GM13976 (cell line): ENCODE measurements at places on chromosomes 6 and 20.

- no peak for DNase-seq
These were observed 59.0 kb downstream of the COL21A1 start for GRCh38 chr6:56188429-56188828.

GRCh38 chr6:208938-209337 lies 83.3 kb upstream of the DUSP22 start:
- no peak for DNase-seq

GRCh38 chr6:119801056-119801455 lies 451.5 kb upstream of the MAN1A1 start:
- DNase-seq = no peak

GRCh38 chr20:51700809-51701285 lies 67.3 kb downstream of the ATP9A start:
- peak; percentile 54 for DNase-seq

DNA sequence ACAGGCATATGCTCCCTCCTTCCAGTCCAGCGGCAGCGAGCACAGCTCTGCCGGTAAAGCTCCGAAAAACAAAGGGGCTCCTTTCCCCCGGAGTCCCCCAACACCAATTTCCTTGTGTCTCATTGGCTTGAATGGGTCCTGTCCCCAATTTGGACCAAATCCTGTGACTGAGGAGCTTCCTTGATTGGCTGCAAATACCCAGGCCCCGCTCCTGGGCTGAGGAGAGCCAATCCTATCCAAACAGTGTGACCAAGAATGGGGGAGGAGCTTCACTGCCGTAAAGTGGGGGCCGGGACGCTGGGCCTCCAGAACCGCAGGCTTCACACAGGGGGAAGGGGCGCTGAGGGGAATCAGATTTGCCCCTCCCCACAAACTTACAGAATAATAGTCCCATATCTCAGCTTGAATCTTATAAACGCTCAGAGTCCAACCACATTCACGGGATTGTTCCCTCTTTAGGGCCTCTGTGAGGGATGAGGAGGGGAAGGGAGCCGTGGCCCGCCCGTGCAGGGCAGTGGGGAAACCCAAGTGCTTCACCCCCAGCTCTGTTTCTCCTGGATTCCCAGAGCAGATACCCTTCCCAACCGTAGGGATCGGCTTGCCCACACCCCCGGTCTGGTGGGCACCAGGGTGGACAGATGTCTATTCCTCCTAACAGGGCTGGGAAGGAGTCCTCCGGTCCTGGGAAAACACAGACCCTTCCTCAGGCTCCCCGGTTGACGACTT lies 141.0 kb upstream of the MLN start:
- no peak for DNase-seq

DNA sequence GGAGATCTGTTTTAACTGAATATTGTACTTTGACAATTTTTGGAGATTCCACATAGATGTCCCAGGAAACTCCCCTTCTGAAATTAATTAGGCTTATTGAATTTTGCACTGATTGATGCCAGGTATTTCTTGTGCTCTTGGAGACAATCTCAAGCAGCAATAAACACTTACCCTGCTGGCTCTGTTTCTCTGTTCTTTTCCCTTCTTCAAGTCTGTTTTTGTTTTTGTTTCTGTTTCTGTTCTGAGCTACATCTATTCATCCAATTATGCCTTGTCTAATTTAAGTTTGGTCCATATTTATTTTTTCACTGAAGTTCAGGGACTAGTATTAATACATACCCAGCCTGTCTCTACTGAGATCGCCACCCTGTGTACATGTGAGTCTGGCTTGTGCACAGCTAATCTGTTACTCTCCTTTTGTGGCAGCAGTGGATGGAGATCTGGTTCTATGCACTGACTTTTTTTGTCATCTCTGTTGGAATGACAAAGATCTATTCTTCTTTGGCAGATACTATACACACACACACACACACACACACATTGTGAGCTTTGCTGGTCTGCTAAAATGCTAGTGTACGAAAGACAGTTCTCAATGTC lies 51.9 kb downstream of the IL22RA2 start:
- no peak for DNase-seq

DNA sequence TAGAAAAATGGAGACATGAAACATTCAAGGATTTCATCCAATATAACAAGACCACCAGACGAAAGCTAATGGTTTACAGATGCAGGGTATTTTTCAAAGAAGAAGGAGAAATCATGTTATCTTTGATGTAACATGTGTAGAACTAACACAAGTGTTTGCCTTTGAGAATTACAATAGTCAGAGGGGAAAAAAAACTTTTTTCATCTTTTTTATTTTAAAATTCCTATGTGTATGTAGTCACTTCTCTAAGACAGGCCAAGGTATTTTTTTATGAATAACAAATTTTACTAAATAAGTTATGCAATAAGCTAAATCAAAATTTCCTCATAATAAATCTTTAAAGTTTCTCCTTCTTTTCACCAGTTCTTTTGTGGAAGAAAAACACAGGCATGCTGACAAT lies 161.4 kb downstream of the PDE7B start:
- no peak for DNase-seq

- DNase-seq = no peak
These were observed 98.2 kb upstream of the NAA20 start for GRCh38 chr20:19918965-19919329.

DNA sequence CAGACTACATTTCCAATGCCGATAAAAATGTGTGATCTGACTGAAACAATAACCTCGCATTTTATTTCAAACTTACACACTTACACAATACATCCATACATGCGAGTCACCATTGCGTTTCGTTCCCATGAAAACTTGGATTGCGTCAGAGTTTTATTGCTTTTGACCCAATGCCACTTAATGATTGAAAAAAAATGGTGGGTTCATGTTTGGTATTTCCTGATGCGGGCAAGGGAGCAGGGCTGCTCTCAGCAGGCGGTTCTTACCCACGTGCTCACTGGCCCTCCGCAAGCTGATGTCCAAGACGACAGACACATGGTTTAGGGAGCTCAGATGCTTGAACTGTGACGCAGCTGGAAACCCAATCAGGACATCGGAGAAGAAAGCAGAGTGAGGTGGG lies 281.0 kb upstream of the SULF2 start:
- no peak for DNase-seq

DNA sequence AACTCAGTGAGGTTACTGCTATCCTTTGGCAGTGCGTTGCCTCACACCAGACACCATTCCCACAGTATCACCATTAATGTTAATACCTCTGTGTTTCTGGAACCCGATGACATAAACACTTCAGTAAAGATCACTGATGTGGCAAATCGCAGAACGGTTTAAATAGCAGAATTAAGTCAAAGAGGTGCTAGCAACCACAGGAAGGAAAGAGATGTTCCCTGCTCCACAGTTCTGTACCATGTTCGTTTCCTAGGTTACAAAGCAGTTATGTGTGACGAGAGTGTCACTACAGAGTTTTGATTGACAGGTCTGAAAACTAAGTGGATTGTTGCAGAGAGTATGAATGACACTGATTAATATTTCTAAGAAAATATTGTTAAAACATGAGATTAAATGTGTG lies 272.3 kb downstream of the KHDRBS2 start:
- DNase-seq = no peak

DNA sequence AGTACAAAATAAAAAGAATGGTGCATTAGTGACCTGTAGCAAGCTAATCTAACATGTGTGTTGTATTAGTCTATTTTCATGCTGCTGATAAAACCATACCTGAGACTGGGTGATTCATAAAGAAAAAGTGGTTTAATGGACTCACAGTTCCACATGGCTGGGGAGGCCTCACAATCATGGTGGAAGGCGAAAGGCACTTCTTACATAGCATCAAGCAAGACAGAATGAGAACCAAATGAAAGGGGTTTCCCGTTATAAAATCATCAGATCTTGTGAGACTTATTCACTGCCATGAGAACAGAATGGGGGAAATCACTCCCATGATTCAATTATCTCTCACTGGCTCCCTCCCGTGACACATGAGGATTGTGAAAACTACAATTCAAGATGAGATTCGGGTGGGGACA lies 45.4 kb upstream of the AIG1 start:
- DNase-seq = no peak

- DNase-seq = peak; percentile 58
These were observed 38.5 kb downstream of the SOD2 start for GRCh38 chr6:159654483-159655098.

GRCh38 chr6:54255886-54256285 lies 52.4 kb upstream of the TINAG start:
- DNase-seq = no peak

GRCh38 chr6:88124925-88125557 lies 41.1 kb downstream of the CNR1 start:
- no peak for DNase-seq

GRCh38 chr6:166852451-166852975 lies 103.8 kb downstream of the RNASET2 start:
- DNase-seq = no peak

- no peak for DNase-seq
These were observed 34.2 kb downstream of the MYLIP start for GRCh38 chr6:16163066-16163465.

DNA sequence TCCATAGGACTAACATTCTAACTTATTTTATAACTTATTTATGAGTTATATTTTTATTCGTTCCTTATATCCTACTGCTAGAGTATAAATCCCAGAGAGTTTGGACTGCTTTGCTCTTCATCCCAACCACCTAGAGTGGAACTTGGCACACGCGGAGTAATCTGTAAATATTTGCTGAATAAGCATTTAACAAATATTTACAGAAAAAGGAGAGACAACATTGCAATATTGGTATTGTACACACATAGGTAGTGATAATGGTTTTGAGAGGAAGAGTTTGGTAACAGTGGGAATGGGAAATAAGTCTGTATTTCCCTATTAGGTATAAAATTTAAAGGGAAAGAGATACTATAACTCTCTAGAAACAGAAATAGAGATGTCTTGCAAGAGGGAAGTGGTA lies 634.8 kb upstream of the CITED2 start:
- no peak for DNase-seq

- DNase-seq = no peak
These were observed 136.4 kb upstream of the RREB1 start for GRCh38 chr6:6971369-6971768.

DNA sequence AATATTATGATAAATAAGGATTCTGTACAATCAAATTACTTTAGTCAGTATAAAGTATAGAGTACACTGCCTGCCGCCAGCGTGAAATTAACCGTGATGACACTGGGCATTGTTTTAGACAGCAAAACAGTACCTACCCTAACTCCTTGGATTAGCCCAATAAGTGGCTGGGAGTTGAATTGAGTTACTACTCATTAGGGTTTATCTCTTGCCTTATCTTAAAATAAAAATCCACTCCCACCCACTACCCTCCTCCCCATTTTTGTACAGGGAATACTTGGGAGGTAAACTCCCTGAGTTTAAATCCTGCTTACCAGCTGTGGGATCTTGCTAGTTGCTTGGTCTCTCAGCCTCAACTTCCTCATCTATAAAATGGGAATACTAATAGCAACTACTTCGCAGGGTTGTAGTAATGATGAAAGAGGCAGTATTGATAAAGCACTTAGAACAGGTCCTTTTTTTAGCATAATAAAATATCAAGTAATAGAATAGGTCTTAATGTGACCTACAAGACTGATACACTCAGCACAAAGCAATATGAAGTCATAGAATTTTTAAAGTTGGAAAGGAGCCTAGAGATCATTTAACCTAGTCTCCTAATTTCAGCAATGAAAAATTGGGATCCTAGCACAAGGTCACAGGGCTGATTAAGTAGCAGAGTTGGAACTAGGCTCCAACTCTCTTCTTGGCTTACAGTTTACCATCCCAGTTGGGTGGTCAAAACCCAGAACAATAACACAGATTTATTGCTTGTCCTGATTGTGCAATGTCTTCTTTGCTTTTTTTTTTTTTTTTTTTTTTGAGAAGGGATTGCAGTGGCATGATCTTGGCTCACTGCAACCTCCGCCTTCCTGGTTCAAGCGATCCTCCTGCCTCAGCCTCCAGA lies 23.8 kb downstream of the PHACTR2 start:
- DNase-seq = no peak

DNA sequence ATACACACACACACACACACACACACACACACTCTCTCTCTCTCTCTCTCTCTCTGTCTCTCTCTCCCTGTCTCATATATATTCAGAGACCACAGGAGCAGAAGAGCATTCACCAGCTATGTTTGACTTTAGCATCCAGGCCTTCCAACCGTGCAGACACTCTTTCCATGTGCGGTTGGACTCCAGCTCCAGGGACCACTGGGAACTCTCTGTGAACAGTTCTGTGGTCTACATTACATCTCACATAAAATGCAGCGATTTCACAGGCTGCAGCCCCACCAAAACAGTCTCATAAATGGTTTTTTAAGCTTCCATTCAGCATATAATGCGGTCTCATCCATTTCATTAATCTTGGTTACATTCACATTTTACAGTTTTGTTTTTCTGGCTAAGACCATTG lies 508.4 kb upstream of the SULF2 start:
- no peak for DNase-seq

DNA sequence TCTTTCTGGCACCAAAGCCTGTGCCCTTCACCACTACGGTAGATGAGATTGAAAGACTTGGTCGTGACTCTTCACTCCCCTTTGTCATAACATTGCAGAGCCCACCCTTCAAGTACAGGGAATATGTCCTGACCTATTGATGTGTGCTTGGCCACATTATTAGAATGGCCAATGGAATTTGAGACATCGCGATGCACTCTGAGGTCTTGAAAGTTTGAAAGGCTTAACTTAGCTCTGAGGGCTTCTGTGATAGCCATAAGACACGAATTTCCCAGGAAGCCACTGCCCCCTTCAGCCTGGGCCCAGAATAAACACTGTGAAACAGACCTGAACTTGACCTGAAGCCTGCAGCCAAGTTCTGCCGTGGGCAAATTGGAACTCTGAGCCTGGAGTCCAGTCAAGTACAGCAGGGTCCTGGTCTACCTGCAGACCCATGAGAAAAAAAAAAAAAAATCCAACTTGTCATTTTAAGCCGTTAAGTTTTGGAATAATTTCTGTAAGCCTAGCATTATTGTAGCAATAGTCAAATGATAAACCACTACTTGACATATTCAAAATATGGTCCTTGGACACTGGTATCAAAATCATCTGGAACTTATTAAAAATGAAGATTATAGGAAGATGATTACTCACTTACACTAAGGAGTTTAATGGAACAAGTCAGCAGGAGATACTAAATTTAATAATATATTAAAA lies 36.9 kb upstream of the TRAF3IP2 start:
- peak; percentile 73 for DNase-seq

DNA sequence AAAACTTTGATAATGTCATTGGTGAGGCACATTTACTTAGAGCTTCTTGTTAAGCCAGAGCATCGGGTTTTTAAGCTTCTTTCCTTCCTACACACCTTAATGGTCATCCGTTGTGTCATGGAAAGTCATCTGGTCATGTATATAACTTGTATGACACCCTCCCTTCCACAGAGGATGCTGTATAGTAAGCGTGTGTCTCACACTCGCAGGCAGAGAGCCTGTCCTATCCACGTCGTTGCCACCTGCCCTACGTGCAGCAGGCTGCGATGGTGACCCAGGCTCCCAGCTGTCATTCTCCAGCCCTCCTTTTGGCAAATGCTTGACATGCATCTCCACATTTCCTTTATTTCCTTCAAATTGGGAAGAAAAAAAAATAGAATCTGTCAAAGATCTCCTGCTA lies 85.6 kb downstream of the MYB start:
- DNase-seq = no peak

- no peak for DNase-seq
These were observed at the start of gene GJA1 for GRCh38 chr6:121435444-121436069. Gene GJA1, plus strand, starts transcription at chr6:121435646. Its CDS starts 11,202 bp downstream, at chr6:121446848.

- no peak for DNase-seq
These were observed 21.6 kb downstream of the KCNB1 start for GRCh38 chr20:49460916-49461315.
